Natural killer cell (primary cell): ENCODE measurements at places on chromosomes 4 and X. TPM values are rescaled to one million over a fixed set of nuclear protein-coding genes. Genes with fewer than 3 reads are reported as not detected.

DNA sequence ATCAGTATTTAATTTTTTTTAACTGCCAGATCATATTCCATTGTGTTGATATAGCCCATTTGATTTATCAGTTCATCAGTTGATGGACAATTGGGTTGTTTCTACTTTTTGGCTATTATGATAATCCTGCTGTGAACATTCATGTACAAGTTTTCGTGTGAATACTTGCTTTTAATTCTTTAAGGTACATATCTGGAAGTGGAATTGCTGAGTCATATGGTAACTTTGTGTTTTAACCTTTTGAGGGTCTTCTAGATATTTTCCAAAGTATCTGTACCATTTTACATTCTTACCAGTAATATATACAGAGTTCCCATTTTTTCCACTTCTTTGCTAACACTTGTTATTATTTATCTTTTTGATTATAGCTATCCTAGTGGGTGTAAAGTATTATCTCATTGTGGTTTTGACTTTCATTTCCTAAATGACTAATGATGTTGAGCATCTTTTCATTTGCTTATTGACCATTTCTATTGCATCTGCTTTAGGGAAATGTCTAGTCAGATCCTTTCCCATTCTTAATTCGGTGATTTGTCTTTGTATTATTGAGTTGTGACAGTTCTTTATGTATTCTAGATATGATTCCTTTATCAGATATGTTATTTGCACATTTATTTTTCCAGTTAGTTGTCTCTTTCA, 75.2 kb upstream of the NUDT6 start:
- H3K4me1 ChIP-seq, result no peaks in the 10 kb centered on the region
- H3K4me3 ChIP-seq, result no peak overlapping the region
- H3K27me3 ChIP-seq, result no peaks in the 10 kb centered on the region
- DNase-seq, result no peak
- H3K27ac ChIP-seq, result no peak overlapping the region

DNA sequence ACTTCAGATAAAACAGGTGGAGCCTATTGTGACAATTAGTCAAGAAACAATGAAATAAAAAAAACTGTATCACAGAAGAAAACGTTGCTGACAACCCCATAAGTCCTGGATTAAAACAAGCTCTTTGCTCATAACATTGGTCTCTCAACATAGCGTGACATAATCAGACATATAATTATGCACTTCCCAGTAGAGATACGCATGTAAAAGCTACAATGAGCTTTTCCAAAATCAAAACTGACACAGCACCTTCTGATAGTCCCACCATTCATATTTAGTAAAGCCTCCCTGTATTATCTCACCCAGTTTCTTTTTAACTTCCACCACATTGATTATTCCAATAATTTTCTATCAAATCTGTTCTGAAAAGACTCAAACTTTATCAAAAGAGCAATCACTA, 372.1 kb upstream of the SMIM31 start:
- H3K4me3 ChIP-seq, result no peak overlapping the region
- no peaks in the 10 kb centered on the region for H3K36me3 ChIP-seq
- no peak overlapping the region for H3K27ac ChIP-seq
- DNase-seq, result no peak

- H3K4me1 ChIP-seq, result no peaks in the 10 kb centered on the region
- DNase-seq, result no peak
- no peaks in the 10 kb centered on the region for H3K27me3 ChIP-seq
- no peaks in the 10 kb centered on the region for H3K36me3 ChIP-seq
- H3K27ac ChIP-seq, result no peak overlapping the region
- H3K4me3 ChIP-seq, result no peak overlapping the region
Measured at GRCh38 chr4:75255261-75255660, 258.9 kb downstream of the RCHY1 start.

GRCh38 chrX:9884031-9884779, 83.0 kb upstream of the CLDN34 start:
- DNase-seq, result no peak
- H3K27ac ChIP-seq, result no peak overlapping the region
- H3K4me3 ChIP-seq, result no peak overlapping the region
- no peaks in the 10 kb centered on the region for H3K4me1 ChIP-seq
- no peaks in the 10 kb centered on the region for H3K27me3 ChIP-seq

DNA sequence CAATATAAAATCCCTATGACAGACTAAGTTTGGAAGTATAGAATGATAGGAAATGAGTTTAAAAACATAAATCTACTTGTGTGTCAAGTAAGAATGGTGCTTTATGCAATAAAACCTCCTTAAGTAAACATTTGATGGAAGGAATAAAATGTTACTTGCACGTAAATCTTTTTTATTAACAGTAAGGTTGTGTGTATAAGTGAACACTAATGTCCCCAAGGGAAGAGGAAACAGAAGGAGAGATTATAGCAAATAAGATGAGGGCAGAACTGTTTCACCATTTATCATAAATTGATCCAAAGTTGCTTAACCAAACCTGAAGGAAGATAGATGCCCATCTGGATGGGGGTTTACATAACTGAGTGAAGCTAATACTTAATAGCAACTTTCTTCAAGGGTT, 86.8 kb downstream of the FRMPD4 start:
- H3K4me3 ChIP-seq, result no peak overlapping the region
- H3K4me1 ChIP-seq, result no peaks in the 10 kb centered on the region
- H3K27ac ChIP-seq, result no peak overlapping the region
- H3K36me3 ChIP-seq, result no peaks in the 10 kb centered on the region
- no peak for DNase-seq
- no peaks in the 10 kb centered on the region for H3K27me3 ChIP-seq

Gene FGB
- total RNA-seq, result not detected
